ENCODE measurements at places on chromosomes 3 and 15.

DNA sequence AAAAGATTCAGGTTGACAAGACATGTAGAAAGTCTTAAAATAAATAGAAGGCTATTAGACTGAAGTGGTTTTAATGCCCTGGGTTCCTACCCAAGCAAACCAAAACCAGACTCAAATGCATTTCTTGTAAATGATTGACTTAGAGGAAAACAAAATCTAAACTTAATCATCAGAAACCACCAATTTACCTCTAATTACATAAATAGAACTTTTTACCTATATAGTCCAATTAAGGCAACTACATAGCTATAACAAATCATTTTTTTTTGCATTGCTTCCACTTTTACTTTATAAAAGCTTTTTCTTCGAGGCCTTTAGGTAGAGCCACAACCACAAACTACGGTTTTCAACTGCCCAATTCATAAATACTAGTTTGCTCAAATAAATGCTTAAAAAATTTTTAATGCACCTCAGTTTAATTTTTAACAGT, 231.3 kb upstream of the ARHGEF26 start:
- no peak for DNase-seq

DNA sequence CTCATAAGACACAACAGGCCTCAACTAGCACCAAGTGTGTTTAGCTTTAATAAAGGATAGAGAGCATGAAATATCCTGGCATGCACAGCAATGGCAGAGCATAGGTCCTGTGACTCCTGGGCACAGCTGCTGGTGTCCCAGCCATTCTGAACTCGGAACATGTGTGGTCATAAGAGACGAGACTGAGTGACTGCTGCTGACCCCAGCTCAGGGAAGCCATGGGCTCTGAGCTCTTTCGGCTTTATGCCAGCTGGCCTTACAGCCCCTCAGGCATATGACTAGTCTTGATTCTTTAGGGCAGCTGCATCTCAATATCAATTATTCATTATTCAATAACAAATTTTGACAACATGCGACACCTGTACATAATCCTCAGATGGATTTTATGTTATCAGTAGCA, 62.4 kb upstream of the TOPAZ1 start:
- DNase-seq: no peak

DNA sequence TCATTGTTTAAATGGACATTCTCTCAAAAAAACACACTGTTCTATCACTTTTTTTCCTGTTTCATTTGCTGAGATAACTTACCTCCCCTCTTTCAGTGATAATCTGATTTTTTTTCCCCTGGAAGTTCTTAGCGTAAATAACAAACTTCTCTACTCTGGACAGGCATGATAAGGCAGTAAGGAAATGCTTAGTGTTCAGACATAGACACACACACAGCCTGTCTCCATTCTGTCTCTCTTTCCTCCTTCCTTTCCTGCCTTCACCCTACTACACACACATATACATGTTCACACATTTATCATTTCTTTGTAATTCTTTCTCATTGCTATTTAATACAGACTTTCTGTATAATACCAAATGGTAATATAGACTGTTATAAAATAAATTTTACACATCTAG, 470.8 kb upstream of the ROBO1 start:
- no peak for DNase-seq

GRCh38 chr3:142779591-142779990, 55.8 kb downstream of the TRPC1 start:
- no peak for DNase-seq

- no peak for DNase-seq
Observed at GRCh38 chr3:128875556-128876120, 3.8 kb upstream of the ACAD9 start.

DNA sequence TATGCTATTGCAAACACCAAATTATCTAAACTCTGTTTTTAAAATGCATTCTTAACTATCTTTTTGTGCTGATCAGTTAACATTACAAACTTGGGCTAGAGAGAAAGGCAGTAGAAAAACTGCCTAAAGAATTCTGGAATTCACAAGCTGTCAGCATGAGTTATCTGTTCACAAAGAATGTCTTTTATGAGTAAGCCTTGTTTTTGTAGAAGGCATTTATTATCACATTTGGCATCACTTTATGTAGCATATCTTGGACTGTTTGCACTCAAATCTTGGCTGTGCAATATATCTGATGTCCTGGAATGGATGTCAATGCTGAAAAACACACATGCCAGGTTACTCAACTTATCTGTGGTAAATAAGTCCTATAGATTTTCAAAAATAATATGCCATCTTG, 15.5 kb upstream of the BCHE start:
- no peak for DNase-seq

GRCh38 chr3:110736332-110736731, 335.3 kb upstream of the NECTIN3 start:
- no peak for DNase-seq

Data from RWPE2 (cell line).